ENCODE measurements at places on chromosomes 7 and 10.

DNA sequence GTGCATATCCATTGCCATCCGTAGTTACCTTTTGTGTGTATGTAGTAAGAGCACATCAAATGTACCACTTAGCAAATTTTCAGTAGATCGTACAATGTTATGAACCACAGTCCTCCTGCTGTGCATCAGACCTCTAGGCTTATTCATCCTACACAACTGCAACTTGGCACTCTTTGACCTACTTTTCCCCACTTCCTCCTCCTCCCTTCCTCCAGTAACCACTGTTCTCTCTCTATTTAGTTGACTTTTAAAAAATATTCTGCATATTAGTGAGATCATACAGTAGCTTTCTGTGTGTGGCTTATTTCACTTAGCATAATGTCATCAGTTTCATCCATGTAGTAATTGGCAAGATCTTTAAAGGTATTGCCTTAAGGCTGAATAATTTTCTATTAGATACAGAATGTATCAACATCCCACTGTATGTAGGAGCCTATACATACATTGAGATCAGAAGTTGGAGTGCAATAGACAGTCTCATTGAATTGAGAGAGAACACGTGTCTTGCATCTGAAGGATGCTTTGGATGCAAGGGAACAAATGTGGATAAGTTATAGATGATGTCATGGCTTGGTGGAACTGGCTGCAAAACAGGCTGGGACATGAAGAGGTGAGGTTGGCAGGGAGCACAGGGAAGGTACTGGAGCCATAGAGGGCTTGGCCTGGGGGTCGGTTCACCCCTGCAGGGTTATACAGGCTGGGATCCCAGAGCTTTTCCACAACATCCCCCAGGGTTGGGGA lies 83.0 kb upstream of the FAM180A start:
- no peak for DNase-seq

GRCh38 chr7:140745266-140746058 lies 49.0 kb downstream of the NDUFB2 start:
- no peak for DNase-seq

DNA sequence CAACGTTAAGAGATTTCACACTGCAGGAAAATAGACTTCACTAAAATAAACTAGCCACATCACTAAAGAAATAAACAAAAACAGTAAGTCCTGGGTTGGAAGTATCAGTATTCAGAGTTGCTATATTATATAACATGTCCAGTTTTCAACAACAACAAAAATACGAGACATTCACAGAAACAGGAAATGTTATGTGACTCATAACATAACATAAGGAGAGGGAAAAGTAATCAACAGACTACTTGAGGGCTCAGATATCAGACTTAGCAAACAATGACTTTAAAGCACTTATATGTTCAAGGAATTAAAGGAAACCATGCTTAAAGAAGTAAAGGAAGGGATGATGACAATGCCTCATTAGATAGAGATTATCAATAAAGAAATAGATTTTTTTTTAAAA lies 73.5 kb upstream of the MKLN1 start:
- DNase-seq, result no peak

DNA sequence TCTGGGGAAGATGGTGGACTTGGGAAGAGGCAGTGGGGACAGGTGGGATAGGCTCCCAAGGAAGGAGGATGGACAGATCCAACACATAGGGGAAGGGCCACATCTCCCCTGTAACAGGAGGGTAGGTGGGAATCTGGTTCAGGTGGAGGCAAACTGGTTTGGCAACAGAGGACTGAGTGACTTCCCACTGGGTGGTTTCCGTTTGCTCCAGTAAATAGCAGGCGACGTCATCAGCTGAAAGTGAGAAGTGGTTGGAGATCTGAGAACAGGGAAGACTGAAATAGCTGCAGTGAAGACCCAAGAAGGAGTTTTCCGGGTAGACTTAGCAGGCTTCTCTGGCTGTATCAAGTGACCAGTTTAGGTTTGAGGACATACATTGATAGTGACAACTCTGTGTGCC lies 504.4 kb downstream of the GALNT17 start:
- DNase-seq, result no peak

- no peak for DNase-seq
Measured at GRCh38 chr7:79513261-79513660, 59.8 kb upstream of the MAGI2 start.

DNA sequence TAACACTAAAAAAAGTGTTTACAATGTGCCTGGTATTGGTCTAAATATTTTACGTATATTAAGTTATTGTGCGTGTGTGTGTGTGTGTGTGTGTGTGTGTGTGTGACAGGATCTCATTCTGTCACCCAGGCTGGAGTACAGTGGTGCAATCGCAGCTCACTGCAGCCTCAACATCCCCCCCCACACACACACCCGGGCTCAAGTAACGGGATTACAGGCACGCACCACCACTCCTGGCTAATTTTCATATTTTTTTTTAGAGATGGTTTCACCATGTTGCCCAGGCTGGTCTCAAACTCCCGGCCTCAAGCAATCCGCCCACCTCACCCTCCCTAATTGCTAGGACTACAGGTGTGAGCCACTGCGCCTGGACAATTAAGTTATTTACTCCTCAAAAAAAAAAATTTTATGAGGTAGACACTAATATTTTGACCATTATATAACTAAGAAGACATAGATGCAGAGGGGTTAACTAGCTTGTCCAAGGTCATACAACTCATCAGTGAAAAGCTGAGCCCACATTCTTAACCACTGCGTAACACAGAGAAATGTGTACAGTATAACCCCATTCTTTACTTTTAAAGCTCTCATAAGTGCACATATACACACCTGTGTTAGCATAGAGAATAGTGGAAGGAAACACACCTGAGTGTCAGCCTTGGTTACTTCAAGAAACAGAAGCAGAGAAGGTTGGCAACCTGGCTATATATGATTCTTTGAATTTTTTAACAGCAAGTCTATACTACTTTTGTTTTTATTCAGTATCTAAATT lies 35.0 kb downstream of the DNAJC12 start:
- DNase-seq, result no peak

GRCh38 chr7:118472581-118472980 lies 248.1 kb downstream of the ANKRD7 start:
- no peak for DNase-seq

DNA sequence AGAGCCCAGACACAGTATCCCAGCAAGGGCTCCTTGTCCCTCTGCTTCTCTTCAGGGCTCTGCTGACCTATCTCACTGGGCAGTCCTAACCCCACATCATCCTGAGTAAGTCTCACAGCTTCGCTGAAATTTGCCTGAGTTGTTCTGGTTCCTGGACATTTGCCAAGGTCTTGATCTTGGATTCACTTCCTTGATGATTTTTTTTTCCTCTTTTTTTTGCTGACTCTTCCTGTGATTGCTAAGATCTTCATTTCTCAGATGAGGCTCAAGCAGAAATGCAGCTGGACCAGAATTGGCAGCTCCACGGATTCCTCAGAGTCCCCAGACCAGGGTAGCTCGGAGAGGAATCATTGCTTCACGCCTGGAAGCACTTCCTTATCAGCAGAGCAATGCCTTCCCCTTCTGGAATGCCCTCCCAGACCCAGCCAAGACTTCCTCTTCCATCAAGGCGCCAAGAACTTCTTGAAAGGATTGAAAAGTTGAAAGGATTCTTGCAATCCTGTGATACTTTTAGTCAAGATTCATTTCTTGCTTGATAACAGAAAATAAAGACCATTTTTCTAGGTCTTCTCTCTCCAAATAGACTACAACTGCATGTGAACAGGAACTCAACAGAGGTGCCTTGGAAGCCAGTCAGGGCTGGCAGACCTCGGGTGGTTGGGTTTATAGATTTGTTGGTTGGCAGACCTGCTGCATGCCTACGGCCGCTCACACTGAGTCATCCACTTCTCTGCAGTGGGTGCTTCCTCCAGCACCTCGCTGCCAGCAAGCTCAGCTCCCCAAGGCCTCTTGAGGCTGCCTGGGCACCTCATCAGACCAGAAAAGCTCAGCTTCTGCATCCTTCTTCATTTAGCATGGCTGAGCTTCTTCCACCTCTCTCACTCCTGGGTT lies 8.8 kb upstream of the AFAP1L2 start:
- DNase-seq, result no peak

DNA sequence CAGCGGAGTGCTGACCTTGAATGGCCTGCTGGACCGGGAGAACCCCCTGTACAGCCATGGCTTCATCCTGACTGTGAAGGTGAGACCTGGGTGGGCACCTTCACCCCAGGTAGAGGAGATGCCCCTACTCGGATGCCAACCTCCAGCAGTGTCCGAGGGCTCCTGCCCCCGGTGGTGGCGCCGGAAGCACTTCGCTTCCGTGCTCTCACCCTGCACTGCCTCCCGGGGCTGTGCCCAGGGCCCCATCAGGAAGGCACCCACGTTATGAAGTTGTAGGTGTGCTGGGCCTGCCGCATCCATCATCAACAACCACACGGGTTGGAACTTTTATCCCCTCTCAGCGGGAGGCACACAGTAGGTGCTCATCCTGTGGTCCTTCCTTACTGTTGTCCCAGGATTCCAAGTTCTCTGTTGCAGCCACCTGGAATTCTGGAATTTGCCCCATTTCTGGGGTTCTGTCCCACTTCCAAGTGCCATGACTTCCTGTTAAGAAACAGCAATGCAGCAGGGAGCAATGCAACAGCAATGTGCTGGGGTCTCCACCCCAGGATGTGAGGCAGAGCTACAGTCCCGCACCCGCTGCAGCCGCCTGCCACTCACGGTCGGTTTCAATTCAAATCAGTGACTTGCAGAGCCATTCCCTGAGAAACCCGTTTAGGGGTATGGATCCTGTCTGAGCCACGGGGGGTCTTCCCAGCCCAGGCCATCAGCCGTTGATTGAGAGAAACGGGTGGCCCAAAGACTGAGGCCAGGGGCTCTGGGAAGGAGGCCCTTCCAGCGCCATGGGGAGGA lies 103.8 kb downstream of the C10orf105 start:
- DNase-seq, result no peak

GRCh38 chr10:48466611-48467240 lies 138.1 kb downstream of the ARHGAP22 start:
- no peak for DNase-seq

GRCh38 chr7:20227291-20227795 lies 10.2 kb upstream of the MACC1 start:
- no peak for DNase-seq

- no peak for DNase-seq
Measured at GRCh38 chr10:58909881-58910280, 266.6 kb upstream of the PHYHIPL start.

- DNase-seq, result no peak
Measured at GRCh38 chr10:91805110-91805838, 7.0 kb downstream of the TNKS2 start.

GRCh38 chr10:7829289-7829834 lies 11.1 kb downstream of the TAF3 start:
- no peak for DNase-seq

GRCh38 chr10:119219871-119220270 lies 12.5 kb downstream of the GRK5 start:
- no peak for DNase-seq

GRCh38 chr7:45683556-45684148 lies 109.5 kb downstream of the ADCY1 start:
- no peak for DNase-seq

DNA sequence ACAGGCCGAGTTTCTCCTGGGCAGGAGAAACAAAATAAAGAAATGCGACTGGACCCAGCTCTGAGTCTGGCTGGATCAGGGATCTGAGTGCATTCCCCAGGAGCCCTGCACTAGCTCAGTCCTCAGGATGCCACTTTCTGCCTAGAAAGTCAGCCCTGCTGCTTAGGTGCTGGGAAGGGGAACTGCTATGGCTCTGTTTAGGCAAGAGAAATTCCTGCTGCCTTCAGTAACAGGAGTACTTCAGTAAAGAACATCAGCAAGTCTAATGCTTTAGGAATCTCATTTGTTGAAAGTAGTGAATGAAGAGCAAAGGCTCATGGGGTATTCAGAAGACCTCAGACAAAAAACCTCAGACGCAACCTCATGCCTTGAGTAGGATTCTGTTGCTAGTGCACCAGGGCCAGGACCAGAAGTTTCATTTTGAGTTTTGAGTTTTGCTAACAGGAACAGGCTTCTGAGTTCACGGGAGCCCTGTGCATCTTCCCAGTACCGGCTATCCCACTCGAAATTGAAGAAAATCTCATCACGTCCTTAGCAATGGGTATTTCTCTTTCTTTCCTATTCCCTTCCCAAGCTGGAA lies 170.8 kb upstream of the CDCA7L start:
- no peak for DNase-seq

DNA sequence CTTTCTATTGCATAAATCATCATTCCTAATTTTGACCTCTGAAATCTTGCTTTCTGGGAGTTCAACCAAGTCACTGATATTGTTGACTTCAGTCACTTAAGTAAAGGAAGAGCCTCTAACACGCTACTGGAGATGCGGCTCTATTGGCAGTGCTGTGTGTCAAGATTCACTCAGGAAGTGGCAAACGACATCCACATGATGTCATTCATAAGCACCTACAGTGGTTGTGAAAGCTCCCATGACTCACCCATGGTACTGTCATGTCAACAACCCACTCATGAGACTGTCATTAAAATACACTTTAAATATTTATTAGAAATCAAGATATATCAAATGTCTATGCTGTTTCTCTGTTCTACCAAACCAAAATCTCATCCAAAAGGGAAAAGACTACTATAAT lies 52.5 kb upstream of the LHFPL3 start:
- no peak for DNase-seq

GRCh38 chr10:104259999-104260774 lies 5.5 kb downstream of the GSTO1 start:
- no peak for DNase-seq

DNA sequence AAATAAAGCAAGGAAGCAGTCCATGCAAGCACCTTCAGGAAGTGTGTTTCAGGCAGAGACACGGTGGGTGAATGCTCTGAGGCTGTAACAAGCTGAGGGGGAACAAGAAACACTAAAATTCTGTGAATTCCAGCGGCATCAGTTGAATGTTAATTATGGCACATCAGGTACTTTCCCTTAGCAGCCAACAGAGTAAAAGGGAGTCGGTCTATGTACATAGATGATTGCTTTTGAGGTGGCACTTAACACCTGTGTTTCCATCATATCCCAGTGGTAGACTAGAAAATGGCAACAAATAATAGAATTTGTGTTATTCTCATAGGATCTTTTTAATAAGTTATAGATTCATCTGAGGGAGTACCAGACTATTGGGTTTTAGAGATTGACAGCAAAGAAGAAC lies 481.0 kb upstream of the KLF6 start:
- DNase-seq, result no peak

DNA sequence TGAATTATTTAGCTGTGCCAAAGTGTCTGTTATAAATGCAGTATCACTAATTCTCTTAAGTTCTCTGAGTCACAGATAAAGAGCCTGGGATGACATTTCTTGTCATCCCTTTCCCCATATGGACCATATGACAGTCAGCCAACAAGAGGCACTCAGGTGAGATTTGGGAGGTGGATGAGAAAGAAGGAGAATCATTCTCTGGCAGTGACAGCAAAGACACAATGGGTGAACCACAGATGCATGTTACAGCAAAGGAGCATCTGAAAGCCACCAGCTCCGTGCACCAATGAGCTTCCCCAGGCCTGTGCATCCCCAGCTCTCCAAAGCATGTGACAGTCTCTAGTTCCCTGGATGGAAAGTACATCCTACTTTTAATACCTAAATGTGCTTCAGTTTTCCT lies 10.8 kb downstream of the GIMAP6 start:
- DNase-seq, result no peak

GRCh38 chr7:92650391-92650790 lies 60.2 kb upstream of the FAM133B start:
- no peak for DNase-seq
